ENCODE measurements at places on chromosomes 1 and 21.

- no peak for DNase-seq
These were observed 5.1 kb downstream of the CASZ1 start for GRCh38 chr1:10791105-10791951.

- no peak for DNase-seq
These were observed 59.5 kb downstream of the NTMT2 start for GRCh38 chr1:170205301-170205700.

DNA sequence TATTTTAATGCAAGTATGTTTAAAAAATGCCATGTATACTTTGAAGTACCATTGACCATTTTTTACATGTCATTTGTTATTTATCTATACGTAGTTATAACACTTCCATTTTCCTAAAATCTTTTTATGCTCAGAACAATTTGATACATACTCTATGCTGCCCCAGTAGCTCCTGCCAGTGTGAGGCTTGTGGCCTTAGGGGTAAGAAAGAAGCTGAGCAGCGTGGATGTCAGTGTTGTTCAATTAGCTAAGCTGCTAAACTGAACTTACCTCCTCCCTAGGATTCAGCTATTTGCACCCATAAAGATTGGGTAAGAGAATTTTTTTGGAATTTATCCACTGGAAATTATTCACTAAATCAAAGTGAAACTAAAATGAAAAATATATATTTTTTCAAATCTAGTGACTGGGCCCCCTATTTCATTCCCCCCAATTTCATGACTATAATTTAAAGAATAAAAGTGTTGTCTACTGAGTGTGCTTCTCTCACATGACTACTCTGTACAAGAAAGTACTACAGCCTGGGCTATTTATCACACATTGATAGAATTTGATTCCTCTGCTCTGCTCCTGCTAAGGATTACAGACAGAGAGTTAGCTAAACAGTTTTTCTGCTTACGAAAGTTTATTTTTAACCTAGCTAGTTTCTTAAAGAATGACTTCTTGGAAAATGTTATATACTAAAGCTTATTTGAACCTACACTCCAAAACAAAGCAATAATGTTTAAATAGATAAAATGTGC, 1030.3 kb upstream of the ADGRL4 start:
- DNase-seq: no peak

DNA sequence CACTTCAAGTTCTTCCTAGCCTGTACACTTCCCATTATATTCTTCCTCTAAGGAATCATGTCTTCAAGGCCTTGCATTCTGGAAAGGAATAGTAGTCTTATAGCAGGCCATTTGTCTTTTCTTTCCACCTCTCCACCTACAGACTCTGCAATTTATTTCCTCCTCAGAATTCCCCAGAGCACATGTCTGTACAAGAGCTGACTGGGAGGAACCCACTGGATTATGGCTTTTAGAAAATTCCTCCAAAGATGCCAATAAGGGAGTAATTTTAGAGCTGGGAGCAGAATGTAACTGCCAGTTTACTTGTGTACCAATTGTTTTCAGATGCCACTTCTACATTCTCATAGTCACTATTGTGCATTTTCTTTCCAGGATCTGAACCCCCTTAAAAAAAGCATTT, 3.4 kb upstream of the PSMG1 start:
- DNase-seq: no peak

- DNase-seq: no peak
These were observed 55.2 kb downstream of the COL6A1 start for GRCh38 chr21:46036696-46037330.

DNA sequence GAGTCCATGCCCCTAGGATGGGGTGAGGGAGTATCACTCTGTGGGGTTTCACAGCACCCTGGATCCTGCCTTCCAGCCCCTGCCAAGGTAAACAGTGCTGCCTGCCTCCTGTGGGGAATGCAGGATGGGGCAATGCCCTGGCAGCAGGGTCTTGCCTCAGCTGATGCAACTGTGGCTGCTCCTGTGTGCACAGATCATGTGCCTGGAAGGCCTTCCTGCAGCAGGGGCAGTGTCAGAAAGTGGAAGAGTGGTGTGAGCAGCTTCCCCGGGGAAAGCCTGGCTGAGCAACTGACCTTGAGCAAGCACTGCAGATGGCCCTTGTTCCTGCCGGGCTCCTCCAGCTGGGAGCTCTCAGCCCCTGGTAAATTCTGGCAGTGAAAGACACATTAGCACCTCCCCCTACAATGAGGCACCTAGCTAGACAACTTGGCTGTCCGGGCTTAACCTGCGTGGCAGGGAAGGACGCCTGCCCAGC, 9.9 kb downstream of the TOR3A start:
- no peak for DNase-seq

- no peak for DNase-seq
These were observed 395.4 kb upstream of the ADAMTS5 start for GRCh38 chr21:27362249-27362648.

GRCh38 chr1:184513966-184514365, 127.1 kb downstream of the C1orf21 start:
- no peak for DNase-seq

GRCh38 chr1:21707086-21707840, 38.1 kb upstream of the RAP1GAP start:
- no peak for DNase-seq

GRCh38 chr1:232715154-232715553, 85.2 kb upstream of the SIPA1L2 start:
- no peak for DNase-seq

- no peak for DNase-seq
These were observed 44.5 kb upstream of the ENAH start for GRCh38 chr1:225697428-225697827.

DNA sequence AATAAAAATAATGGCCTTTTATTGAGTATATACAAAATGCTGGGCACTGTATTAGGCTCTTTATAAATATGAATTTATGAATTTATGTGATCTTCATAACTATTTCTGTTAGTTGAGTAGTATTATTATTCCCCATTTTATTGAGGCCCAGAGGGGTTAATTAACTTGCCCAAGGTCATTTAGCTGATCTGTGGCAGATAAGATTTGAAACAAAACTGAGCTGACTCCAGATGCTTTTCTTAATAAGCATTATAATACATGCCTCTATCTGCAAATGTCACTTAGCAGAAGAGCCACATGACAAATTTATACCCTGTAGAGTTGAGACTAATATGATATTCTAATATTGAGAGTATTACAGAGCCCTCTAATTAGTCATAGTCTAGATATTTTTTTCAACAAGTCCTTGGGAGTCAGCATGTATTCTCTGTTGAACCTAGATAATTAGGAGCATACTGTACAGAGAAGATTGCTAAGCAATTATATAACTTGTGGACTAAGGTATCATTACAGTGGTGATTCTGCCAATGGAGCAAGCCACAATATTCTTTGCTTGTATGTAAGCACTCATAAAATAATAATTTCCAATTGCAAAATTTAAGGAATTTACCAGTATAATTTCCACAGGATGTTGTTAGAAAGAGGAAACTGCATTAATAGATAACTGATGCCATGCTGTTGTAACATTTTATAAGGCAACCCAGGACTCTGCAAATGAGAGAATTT, 112.0 kb downstream of the LRRC40 start:
- DNase-seq: no peak

GRCh38 chr1:208533746-208534598, 289.8 kb upstream of the PLXNA2 start:
- DNase-seq: no peak

- no peak for DNase-seq
These were observed 34.9 kb downstream of the UTP25 start for GRCh38 chr1:209862391-209863356.

- DNase-seq: peak; percentile 50
These were observed 88.4 kb upstream of the RHOU start for GRCh38 chr1:228646717-228647522.

GRCh38 chr1:25954282-25954938, 43.5 kb downstream of the PAFAH2 start:
- DNase-seq: no peak

- DNase-seq: no peak
These were observed 121.3 kb downstream of the GRIK1 start for GRCh38 chr21:29818383-29818921.

GRCh38 chr21:37231249-37231645, 35.9 kb downstream of the VPS26C start:
- no peak for DNase-seq

DNA sequence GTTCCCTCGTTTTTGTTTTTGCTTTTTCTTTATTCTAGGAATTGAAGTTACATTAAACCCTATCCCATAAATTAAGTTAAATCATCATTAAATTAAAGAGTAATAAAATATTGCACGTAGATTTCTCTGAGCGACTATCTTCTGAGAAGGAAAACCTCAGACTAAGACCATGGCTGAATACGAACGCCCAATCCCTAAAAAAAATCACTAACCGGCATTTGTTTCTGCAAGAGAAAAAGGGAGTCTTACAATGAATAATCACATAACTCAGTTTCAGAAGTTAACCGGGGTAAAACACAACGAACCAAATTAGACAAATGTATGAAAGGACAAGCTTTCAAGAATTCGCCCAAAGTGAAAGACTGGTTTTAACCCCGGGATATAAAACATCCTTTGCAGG, 1.3 kb downstream of the PIK3R3 start:
- no peak for DNase-seq

DNA sequence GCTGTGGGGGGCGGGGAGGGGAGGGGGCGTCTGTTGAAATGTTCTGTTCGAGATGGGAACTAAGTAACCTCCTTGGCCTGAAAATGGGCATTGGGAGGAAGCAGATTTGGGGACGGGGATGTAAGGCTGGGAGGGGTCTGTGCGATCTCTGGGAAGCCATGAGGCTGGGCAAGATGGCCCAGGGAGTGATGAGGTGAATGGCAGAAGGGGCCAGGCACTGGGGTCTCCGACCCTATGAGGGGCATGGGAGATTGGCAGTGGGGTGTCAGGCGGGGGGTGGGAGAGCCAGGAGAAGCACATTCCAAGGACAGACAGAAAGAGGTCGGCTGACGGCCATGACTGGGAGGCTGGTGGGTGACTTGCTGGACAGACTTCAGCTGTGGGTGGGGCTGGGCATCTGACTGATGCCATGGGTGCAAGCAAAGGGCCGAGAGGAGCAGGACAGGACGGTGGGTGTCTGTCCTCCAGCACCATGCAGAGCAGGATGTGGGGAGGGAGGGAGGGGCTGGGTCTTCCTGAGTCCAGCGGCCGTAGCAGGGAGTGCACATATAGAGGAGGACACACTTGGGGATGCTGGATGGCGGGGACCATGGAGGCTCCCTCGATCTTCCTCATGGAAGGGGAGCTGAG, 30.0 kb upstream of the COL18A1 start:
- DNase-seq: no peak

DNA sequence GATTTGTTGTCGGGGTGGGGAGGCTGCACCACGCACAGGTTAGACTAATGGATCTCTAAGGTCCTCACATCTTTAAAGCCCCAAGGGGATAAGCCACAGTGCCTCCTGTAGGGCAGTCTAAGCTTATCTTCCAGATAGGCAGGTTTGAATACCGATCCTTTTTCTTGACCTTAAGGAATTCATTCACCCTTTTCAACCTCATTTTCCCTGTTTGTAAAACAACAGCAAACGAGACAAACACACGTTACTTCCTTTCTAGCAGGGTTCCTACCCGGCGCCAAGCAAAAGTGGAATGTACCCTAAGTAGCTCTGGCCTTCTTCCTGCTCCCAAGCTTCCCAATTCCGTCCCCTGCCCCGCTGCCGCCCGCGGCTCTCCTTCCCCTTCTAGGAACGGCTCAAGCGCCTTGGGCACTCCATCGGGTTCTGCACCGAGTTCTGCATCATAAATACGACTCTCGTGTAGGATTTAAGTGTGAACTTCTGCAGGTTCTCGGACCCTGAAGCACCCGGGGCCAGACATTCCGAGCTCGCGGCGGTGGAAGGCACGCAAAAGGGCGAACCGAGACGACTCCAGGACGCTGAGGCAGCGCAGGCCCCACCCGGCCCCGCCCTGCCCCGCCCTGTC, 548 bp upstream of the CDC20 start:
- DNase-seq: peak; percentile 34

DNA sequence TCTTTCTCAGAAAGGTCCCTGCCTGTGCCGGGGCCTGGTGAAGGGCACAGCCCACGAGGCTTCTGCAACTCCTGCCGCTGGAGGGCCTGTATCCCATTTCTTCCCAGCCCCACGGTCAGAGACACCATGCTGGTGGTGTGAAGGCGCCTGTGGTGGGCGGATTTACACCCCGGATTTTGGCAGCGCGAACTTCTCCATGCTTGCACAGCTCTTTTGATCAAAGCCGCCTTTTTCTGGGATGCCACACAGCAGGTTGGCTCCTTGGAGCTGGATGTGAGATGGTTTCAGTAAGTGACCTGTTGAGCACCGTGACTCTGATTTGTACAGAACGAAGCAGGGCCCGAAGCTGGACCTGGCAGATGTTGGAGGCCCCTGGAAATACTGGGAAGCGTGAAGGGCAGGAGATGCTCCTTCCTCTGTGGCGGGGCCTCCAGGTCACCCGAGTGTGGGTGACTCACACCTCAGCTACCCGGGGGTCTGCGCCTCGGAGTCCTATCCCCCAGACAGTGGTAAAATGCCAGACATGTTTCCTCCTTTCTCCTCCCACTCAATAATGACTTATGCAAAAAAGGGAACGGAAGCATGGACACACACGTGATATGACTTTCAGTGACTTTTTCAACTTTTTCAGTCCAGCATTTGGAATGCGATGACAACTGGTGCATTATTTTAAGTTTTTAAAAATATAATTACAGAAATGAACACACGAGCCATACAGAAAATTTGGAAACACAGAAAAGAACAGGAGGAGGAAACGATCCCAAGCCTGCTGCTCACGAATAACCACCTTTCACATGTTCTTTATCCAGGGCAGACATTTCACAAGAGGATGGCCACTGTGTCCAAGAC, 9.0 kb downstream of the UMODL1 start:
- DNase-seq: no peak
